Stimulated activated CD4-positive, alpha-beta T cell treated with anti-CD3 and anti-CD28 coated beads, Interleukin-15, amount 100 ng/mL, for 24 hours (primary cell): ENCODE measurements at places on chromosomes 7 and 10.

DNA sequence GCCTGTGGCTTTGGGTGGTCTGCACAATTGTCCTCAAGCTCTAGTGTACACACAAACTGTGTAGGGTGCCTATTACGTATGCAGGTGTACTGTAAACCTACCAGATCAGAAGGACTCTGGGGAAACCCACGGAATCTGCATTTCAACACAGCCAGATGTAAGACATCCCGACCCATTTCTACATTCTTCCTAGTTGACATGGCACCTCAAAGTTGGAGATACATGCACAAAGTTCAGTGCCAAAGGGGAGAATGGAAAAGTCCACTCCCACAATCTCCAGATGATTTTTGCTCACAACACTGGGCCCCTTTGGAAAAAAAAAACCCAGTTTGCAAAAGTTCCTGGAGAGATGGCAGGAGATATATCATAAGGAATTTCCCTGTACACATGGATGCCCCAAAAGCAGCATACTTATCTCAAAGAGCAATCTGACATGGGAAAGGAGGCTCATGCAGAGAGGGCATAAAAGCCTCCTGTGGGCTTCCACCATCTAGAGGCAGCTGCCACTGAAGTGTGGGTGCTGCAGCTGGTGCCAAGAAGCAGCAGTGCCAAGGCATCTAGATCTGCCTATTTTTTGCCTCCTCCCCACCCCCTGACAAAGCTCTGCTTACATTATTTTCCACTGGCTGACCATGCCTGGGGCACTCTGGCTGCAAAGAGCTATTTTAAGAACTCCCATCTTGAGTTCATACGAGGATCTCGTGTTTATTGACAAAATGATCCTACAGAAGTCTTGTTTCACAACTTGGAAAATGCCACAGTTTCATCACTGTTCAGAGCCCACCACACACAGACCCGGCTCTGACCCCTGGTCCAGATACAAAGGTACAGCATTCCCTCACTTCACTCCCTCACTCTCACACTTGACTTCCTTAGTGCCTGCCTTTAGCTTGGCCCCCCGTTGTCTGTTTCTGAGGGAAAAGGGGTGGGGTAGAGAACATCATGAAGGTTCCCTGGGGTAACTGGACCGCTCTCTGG is 12.9 kb downstream of the TECTB start:
- DNase-seq = no peak

- no peak for DNase-seq
These were observed 152.8 kb downstream of the SVIL start for GRCh38 chr10:29481906-29482440.

DNA sequence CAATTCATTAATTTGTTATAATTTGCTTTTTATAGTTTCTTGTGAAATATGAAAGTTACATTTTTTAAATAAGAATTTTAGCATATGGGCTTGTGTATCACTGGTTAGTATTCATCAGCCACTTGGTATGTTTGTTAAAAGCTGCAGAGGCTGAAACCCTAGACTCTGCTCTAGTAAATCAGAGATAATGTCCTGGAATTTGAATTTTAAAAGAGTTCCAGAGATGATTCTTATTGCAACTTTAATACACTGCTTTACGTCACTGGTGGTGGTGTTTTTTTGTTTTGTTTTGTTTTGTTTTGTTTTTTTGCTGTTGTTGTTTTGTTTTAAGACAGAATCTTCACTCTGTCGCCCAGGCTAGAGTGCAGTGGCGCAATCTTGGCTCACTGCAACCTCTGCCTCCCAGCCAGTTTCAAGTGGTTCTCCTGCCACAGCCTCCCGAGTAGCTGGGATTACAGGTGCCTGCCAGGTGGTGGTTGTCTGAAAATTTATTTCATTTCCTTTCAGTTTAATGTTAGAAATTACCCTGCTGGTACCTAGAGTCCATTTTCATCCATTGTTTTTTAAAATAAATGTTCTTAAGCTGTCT is 43.8 kb downstream of the PTPN12 start:
- DNase-seq = no peak

DNA sequence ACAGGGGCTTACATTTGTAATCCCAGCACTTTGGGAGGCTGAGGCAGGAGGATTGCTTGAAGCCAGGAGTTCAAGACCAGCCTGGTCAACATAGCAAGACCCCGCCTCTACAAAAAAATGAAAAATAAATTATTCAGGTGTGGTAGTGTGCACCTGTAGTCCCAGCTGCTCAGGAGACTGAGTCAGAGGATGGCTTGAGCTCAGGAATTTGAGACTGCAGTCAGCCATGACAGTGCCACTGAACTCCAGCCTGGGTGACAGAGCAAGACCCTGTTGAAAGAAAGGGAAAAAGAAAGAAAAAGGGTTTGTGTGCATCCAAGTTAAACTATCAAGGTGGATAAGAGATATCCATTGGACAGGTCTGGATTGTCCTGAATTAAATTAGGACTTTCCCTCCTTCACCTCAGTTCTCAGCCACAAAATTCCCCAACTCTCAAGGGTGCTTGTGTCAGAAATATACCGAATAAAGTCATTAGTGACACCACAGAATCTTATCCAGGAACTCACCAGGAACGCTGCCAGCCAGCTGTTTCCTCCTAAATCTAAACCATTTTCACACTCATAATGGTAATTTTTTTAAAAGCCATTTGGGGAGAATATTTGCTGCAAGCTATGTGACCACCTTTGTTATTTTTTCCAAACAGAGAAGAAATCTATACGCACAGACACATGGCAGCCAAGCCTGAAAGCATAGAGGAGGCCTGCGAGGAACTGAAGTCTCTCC is 12.0 kb downstream of the AFAP1L2 start:
- DNase-seq = no peak

GRCh38 chr10:3235996-3236510 is 63.5 kb upstream of the PITRM1 start:
- no peak for DNase-seq

DNA sequence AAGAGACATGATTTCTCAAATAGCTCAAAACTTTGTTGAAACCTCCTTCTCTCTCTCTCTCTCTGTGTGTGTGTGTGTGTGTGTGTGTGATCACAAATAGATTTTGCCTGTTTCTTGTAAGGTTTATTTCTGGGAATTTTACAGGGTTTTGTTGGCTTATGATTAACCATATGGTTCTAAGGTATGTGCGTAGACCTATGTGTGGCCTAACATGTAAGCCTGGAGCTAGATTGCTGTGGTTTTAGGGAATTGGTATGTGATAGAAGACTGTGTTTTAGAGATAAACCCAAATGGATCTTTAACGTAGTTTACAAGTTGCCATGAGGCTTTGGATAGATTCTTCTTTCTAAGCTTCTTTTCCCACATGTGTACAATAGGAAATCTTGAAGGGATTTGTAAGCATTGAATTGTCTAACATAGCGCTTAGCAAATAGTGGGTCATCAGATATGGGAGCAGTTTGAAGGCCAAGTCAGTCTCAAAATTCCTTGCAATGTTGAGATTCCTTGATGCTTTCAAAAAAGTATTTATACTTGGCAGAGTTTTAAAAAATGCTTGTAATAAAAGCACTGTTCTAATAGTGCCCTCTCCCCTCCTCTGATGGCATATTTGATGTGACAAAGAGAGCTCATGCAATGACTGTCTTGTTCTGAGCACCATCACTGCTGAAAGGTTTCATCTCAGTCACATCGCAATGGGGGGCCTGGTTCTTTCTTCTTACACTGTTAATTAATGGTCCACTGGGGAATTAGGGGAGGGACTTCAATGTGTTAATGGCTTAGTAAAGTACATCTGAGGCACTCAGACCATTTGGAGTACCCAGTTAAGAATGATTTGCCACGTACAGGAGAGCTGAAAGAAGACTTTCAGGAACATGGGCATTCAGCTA is 118.2 kb downstream of the SNX10 start:
- DNase-seq = no peak

DNA sequence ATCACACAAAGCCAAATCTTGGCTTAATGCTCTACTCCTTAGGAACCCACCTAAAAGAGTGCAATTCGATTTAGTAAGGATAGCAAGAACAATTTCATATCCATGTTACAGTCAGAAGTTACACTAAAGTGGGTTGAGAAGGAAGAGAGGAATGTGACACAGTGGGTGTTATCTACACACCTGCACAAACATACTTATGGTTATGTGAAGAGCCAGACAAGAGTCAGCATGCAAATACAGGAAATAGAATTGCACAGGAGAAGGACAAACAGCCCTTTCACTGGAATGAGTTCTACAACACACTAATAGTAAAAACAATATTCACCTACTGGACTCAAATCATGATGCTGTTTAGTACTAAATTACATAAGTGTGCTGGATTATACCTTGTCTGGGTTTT is 262.8 kb downstream of the DGKB start:
- no peak for DNase-seq

DNA sequence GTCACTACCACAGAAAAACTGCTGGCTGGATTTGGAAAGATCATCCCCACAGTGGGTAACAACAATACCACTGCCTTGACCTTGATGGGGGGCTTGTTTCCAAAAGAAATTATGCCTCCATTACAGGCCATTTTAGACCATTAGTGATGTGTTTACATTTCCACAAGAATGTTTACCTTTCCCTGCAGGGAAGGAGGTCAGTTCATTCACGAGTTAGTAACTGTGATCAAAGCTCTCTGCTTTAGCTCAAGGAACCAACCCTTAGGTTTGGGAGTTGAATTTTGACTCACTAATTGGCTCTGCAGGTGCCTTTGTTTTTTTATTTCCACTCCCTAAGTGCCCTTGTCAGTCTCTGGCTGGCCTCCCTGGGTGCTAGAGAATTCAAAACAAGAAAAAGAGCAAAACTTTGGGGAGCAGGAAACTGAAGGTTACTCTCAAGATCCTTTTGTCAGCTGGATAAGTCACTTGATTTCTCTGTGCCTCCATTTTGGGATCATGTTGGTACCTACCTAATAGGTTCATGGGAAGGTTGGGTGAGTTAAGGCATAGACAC is 41.1 kb upstream of the NUPR2 start:
- no peak for DNase-seq

DNA sequence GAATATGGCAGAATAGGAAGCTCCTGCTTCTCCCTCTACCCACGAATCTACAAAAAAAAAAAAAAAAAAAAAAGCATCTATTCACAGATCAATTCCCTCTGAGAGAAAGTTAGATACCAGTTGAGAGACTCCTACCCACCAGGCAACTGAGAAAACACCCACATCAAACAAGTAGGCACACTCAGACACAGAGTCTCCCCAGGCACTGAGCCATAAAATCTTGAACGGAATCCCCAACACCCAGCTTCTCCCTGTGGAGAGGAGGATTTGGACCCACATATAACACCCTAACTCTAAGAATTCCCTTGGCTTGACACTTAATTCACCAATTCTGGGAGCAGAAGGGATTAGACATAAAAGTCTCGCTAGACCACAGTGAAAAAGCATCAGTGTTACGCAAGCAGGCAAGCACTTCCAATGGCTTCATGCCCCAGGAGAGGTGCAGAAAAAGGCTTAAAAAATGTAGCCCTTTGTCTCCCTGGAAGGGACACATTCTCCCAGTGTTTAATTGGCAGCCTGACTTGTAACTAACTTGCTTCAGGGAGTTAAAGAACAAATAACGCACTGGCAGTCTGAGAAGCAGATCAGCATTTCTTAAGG is 192.2 kb downstream of the ELAPOR2 start:
- DNase-seq = no peak

DNA sequence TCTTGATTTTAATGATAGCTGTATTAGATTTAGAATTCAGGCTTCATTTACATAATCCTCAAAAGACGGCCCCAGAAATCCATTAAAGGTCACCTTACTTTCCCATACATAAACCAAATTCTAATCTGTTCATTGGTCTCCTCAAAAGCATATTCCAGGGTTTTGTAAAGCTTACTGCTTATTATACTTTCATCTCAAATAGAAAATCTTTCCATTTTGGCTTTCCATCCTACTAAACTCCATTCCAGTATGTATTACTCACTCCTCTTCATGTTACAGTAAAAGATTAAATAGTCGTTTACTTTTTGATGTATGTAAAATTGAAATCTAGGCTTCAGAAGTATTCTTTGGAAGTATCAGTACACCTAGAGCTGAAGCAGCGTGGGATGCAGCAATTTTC is 143.5 kb upstream of the LRRN3 start:
- no peak for DNase-seq

DNA sequence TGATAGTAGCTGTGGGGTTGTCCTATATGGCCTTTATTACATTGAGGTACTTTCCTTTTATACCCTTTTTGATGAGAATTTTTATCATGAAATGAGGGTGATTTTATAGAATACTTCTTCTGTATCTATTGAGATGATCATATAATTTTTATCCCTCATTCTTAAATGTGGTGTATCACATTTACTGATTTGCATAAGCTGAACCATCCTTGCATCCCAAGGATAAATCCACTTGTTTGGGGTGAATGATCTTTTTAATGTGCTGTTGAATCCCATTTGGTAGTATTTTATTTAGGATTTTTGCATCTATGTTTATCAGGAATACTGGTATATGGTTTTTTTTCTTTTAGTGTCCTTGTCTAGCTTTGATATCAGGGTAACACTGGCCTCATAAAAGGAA is 84.5 kb upstream of the IL6 start:
- DNase-seq = no peak

- DNase-seq = no peak
These were observed 181.3 kb downstream of the IMMP2L start for GRCh38 chr7:111380945-111381344.

GRCh38 chr10:44927352-44927751 is 16.2 kb downstream of the TMEM72 start:
- DNase-seq = no peak

DNA sequence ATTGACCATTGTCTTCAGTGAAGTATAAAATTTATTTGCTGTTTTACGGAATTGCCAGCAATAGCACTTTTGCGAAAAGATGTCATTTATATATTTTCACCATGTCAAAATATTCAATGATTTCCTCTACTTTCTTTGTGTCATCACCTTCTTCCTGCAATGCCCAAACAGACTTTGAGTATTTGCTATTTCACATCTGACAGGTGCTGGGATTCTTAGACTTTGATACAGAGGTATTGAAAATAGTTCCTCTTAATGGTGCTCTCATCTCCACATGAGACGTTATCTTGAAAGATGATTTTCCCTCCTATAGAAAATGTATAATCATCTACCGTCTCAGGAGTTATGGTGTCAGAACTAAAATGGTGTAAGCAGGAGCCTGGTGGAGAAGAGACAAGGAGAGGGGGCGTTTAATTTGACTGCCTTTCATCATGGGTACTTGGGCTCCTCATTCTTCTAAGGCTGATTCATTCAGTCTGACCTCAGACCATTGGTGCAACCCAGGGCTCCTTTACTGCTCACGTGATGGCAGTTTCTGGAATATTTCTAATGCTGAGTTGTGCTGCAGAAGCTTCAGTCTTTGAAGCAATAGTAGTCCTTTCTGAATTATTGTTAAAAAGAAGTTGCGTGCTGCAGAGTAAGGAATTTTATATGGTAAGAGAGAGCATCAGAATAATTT is 404.6 kb downstream of the PHTF2 start:
- DNase-seq = no peak

DNA sequence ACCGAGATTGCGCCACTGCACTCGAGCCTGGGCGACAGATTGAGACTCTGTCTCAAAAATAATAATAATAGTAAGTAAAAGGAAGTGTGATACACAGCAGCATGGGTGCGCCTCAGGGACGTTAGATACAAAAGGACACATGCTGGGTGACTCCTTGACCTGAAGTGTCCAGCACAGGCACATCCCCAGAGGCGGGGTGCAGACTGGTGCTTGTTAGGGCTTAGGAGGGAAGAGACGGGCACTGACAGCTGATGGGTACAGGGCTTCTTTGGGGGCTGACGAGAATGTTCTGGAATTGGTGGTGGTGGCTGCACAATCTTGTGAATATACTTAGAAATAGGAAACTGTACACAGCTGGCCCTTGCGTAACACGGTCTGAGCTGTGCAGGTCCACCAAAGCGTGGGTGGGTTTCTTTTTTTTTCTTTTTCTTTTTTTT is 61.8 kb upstream of the DNAJB6 start:
- no peak for DNase-seq
